ENCODE measurements at places on chromosomes 2 and 18.

DNA sequence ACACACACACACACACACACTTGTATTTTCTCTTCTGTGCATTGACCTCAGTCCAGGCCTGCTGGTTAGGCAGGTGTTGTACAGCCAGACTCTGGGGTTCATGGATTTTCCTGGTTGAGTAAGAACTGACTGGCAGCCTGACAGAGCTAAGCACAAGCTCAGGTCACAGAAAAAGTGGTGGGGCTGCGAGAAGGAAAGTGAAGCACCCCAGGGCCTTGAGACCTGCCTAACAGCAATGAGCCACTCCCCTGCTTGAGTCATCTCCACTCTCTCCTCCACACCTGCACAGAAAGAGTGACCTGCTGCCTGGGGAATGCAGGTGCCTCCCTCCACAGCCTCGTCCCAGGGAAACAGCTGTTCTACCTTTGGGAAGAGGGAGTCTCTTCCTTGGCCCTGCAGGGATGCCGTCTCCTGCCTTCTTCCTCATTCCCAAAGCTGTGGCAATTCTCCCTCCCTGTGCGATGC is 91.4 kb upstream of the LGALSL start:
- peaks cover 23% of the 10 kb centered on the region for H3K27me3 ChIP-seq
- DNase-seq, result no peak
- H3K27ac ChIP-seq, result no peak overlapping the region
- H3K36me3 ChIP-seq, result no peaks in the 10 kb centered on the region
- H3K4me1 ChIP-seq, result peaks cover 6% of the 10 kb centered on the region
- no peak overlapping the region for H3K4me3 ChIP-seq

DNA sequence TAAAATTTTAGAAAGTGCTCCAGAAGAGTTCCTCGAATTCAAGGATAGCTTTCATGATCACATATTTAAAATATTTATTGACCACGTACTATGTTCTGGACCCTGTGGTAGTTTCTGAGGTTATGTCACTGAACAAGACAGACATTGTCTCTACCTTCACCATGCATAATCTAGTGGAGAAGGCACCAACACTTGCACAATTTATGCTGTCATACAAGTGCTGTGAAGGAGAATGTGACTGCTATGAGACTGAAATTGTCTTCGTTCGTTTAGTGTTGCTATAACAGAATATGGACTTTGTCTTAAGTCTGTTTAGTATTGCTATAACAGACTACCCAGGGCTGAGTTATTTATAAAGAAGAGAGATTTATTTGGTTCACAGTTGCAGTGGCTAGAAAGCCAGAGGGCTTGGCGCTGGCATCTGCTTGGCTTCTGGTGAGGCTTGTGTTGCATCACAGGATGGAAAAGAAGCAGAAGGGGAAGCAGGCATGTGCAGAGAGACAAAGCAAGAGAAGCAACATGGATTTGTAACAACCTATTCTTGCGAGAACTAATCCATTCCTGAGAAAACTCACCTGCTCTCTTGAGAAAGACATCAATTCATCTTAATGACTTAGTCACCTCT is 50.0 kb upstream of the RFX8 start:
- H3K4me3 ChIP-seq, result no peak overlapping the region
- peaks cover 13% of the 10 kb centered on the region for H3K27me3 ChIP-seq
- no peaks in the 10 kb centered on the region for H3K36me3 ChIP-seq
- H3K27ac ChIP-seq, result no peak overlapping the region
- DNase-seq, result no peak

GRCh38 chr18:1994471-1994870 is 576.8 kb downstream of the METTL4 start:
- no peaks in the 10 kb centered on the region for H3K4me1 ChIP-seq
- H3K27me3 ChIP-seq, result no peaks in the 10 kb centered on the region
- DNase-seq, result no peak
- no peaks in the 10 kb centered on the region for H3K36me3 ChIP-seq
- no peak overlapping the region for H3K4me3 ChIP-seq

GRCh38 chr2:99863236-99863902 is 279.0 kb downstream of the AFF3 start:
- peaks cover 2% of the 10 kb centered on the region for H3K27me3 ChIP-seq
- peaks cover 19% of the 10 kb centered on the region for H3K4me1 ChIP-seq
- no peak for DNase-seq
- no peak overlapping the region for H3K27ac ChIP-seq
- no peaks in the 10 kb centered on the region for H3K36me3 ChIP-seq

DNA sequence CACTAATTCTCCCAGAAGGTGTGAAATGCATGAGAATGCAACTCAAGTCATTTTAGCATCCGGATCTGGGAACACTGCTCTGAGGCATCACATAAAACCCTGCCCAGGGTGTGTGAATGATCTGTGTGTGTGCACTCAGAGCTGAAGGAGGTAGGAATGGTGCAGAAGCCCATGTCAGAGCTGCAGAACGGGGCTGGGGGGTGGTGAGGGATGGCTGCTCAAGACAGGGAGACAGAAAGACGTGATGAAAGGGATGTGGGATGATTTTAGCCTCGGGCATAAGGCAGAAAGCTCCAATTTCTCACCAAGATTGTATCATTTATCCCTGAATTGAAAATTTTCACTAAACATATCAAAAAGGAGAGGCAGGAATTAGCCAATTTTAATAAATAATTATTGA is 369.1 kb downstream of the EIPR1 start:
- H3K4me1 ChIP-seq, result no peaks in the 10 kb centered on the region
- H3K27ac ChIP-seq, result no peak overlapping the region
- DNase-seq, result no peak
- no peak overlapping the region for H3K4me3 ChIP-seq
- no peaks in the 10 kb centered on the region for H3K36me3 ChIP-seq
- peaks cover 3% of the 10 kb centered on the region for H3K27me3 ChIP-seq

DNA sequence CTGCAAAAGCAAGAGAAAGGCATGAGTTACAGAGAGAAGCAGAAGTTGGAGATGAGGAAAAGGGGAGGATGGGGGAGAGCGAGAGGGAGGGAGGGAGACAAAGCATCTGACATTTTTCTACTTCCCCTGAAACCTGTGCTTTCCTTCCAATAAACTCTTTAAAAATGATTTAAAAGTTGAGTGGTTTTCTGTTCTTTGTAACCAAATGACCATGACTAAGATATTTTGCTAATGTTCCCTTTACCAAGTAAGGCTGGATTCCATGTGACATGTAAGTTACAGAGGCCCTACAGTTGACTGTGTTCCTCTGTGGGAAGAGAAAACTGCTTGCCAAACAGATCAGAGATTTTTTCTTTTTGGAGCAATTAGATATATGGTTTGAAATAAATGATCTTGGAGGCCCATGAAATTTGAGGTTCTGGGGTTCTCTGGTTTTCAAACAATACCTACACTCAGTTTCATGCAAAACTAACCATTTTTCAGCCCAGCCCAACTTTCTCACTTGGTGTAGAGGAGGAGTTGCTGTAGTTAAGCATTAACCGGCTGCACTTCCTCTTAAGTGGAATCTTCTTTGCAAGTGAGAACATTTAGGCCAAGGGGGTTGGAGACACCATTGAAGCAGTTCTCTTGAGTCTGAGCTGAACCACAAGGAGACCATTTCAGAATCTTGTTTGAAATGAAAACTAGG is 34.5 kb downstream of the INSIG2 start:
- no peak for DNase-seq
- H3K27ac ChIP-seq, result no peak overlapping the region
- peaks cover 2% of the 10 kb centered on the region for H3K4me1 ChIP-seq
- no peaks in the 10 kb centered on the region for H3K36me3 ChIP-seq

- H3K4me1 ChIP-seq, result no peaks in the 10 kb centered on the region
- H3K27me3 ChIP-seq, result no peaks in the 10 kb centered on the region
- DNase-seq, result no peak
- H3K4me3 ChIP-seq, result no peak overlapping the region
- no peaks in the 10 kb centered on the region for H3K36me3 ChIP-seq
These were observed 19.0 kb upstream of the MYO1B start for GRCh38 chr2:191226196-191226595.

DNA sequence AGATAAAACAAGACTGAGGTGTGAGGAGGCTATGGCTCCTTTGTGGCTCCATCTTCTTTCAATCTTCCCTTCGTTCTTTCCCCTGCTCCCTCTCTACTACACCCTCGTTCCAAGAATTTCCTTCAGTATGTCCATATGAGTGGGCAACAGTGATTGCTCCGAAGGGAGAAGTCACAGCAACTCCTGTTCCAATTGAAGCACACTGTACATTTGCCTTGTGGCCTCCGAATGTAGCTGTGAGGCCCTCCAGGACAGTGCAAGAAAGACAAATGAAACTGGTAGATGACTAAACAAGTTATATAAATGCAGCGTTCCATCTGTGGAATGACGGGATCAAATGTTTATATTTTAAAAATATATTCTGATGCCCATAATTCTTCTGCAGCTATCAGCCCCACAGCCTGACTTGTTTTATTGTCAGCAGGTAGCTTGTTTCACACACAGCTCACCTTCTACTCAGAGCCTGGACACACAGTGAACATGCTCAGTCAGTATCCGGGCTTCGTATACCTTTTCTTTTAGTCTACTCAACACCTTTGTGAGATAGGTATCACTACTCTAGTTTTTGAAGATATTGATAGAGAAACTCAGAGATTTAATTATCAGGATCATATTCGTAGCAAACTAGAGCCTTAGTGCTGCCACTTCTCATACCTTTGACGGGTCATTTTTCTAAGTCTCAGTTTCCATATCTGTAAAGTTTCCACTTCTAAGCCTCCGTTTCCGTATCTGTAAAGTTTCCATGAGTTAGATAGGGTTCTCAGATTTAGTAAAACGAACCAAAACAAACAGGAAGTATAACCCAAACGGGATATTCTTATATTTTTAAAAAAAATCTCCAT is 216.7 kb upstream of the STON1 start:
- H3K27me3 ChIP-seq, result no peaks in the 10 kb centered on the region
- peaks cover 25% of the 10 kb centered on the region for H3K4me1 ChIP-seq
- H3K27ac ChIP-seq, result peak overlapping the region; percentile 96

DNA sequence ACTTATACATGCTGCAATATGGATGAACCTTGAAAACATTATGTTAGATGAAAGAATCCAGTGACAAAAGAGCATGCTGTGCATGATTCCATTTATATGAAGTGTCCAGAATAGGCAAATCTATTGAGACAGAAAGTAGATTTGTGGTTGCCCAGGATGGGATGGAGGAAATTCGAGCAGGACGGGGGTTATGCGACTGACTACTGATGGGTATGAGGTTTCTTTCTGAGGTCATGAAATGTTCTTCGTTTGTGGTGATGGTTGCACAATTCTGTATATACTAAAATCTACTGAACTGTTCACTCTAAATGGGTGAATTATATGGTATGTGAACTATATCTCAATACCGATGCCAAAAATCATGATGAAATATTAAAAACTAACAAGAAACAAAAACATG is 18.9 kb upstream of the MTERF4 start:
- no peak for DNase-seq
- peaks cover 29% of the 10 kb centered on the region for H3K36me3 ChIP-seq
- H3K27ac ChIP-seq, result no peak overlapping the region
- no peaks in the 10 kb centered on the region for H3K27me3 ChIP-seq

GRCh38 chr2:217835931-217836891 is 166.6 kb downstream of the TNS1 start:
- H3K27me3 ChIP-seq, result no peaks in the 10 kb centered on the region
- no peaks in the 10 kb centered on the region for H3K36me3 ChIP-seq
- no peaks in the 10 kb centered on the region for H3K4me1 ChIP-seq
- no peak overlapping the region for H3K4me3 ChIP-seq
- no peak for DNase-seq

DNA sequence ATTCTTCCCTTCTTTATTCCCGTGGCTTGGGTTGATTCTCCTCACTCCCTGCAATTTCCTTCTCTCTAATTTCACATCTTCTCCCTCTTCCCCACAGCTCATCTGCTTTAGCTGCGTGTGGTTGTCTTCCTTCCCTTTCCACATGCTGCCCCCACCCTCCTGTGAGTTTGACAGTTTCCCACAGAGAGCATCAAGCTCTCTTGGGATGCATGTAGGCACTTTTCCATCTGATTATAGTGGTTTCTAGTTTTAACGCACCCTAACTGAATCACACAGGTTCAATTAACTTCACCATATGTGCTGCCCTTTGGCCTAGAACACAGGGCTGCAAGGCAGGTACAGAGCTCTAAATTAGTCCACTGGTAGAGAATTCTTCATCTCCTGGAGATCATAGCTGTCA is 110.5 kb downstream of the TACR1 start:
- no peak overlapping the region for H3K4me3 ChIP-seq
- peaks cover 5% of the 10 kb centered on the region for H3K27me3 ChIP-seq

- H3K27ac ChIP-seq, result no peak overlapping the region
- H3K4me3 ChIP-seq, result no peak overlapping the region
- H3K4me1 ChIP-seq, result peaks cover 22% of the 10 kb centered on the region
- peaks cover 10% of the 10 kb centered on the region for H3K27me3 ChIP-seq
- H3K36me3 ChIP-seq, result peaks cover 9% of the 10 kb centered on the region
These were observed 66.0 kb upstream of the ITGB6 start for GRCh38 chr2:160266037-160266551.

GRCh38 chr2:160581448-160581847 is 87.8 kb upstream of the RBMS1 start:
- no peaks in the 10 kb centered on the region for H3K36me3 ChIP-seq
- peaks cover 2% of the 10 kb centered on the region for H3K4me1 ChIP-seq
- H3K27me3 ChIP-seq, result peaks cover 2% of the 10 kb centered on the region
- DNase-seq, result no peak

- H3K36me3 ChIP-seq, result no peaks in the 10 kb centered on the region
- no peak for DNase-seq
- no peak overlapping the region for H3K27ac ChIP-seq
- H3K27me3 ChIP-seq, result no peaks in the 10 kb centered on the region
- no peaks in the 10 kb centered on the region for H3K4me1 ChIP-seq
These were observed 43.8 kb upstream of the SCN9A start for GRCh38 chr2:166419616-166419934.

DNA sequence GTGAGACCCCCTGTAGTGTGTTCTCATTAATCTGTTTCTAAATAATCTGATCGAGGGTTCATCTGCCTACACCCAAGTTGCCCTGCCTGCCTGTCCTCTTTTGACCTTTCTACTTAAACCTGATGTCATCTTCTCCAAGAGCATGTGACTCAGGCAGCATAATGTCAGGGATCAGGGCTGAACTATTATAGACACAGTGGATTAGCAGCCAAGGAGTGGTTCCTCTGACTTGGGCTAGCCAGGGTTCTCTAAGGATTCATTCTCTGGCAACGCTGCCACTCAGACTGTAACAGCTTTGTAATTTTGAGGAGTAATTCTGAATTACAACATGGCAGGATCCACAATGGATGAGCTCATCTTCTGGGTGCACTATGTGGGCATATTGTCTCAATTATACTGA is 124.0 kb downstream of the MDH1 start:
- peaks cover 8% of the 10 kb centered on the region for H3K27me3 ChIP-seq
- no peaks in the 10 kb centered on the region for H3K36me3 ChIP-seq
- no peak overlapping the region for H3K4me3 ChIP-seq

Measured in T-helper 2 cell treated with Interferon-gamma antibody and Interleukin-4, amounts not matched to agents 5 μg/mL and 100 μg/mL, for 36 hours (primary cell).